Anterior cingulate cortex (tissue), 58 donors: ENCODE measurements at places on chromosomes 5 and 9.
A peak's percentile ranks its signal among the peaks of the same experiment; 100 is the strongest.

- no peak for DNase-seq
Observed at GRCh38 chr9:27747450-27747849, 174.2 kb upstream of the C9orf72 start.

DNA sequence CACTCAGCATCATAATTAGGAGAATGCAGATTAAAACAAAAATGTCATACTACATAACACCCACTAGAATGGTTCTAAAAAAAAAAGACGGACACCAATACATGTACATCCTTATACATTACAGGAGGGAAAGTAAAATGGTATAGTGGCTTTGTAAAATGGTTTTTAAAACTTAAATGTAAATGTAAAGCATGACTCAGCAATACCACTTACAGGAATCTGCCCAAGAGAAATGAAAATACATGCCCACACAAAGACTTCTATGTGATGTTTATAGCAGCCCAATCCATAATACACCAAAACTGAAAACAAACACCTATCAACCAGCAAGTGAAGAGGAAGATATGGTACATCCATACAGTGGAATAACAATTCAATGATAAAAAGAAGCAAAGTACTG lies 939.1 kb upstream of the ACO1 start:
- DNase-seq, result no peak

- no peak for DNase-seq
Observed at GRCh38 chr9:21853414-21853813, 51.0 kb downstream of the MTAP start.

- DNase-seq, result peak; percentile 25
Observed at GRCh38 chr9:110579862-110580219, 300 bp upstream of the SVEP1 start.

DNA sequence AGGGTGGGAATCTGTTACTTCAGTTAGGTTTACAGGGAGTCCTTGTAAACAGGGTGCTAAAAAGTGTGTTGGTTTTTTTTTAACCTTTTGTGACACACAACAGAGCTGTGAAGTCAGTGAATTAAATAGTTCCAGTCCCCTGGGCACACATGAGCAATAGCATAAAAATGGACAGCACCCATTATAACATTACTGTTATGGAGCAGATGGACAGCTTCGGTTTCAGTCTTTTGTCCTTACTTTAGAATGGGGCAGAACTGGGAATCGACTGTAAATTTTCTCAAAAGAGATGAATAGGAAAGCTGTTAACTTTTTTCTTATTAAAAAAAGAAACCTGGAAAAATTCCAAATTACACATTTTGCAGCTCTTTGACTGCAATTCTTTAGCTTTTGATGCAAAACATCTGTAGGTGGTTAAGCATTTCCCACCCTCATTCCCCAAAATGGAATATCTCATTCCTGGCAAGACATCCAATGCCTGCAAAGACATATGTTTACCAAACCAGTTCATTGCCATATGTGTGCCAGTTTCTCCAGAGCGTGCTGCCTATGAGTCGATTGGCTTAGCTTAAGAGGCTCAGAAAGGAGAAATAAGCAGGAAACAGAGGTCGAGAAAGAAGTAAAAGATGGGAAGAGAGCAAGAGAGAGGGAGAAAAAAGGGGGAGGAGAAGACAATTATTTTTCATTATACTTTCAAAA lies 212.3 kb upstream of the TMEM161B start:
- DNase-seq, result no peak

DNA sequence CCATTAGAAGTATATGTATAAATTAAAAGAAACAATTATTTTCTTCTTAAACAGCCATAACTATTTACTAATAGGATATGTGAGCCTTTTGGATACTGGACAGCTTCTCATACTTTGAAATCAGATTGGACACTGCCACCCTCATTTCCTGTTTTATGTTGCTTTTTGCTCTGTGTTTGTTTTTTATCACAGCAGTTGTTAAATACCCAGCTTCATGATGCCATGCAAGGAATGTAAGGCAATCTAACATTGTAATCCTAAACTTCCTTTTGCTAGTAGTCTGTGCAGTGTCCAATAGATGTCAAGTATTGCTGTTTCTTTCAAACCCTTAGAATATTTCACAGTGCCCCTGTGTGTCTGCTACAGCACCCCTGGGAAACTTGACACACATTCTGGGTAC lies 56.2 kb downstream of the CNTLN start:
- DNase-seq, result no peak

GRCh38 chr5:113450462-113450861 lies 15.7 kb upstream of the TSSK1B start:
- DNase-seq, result no peak

GRCh38 chr5:73950441-73950873 lies 324.5 kb downstream of the ARHGEF28 start:
- DNase-seq, result no peak

- no peak for DNase-seq
Observed at GRCh38 chr5:14463629-14464028, 118.0 kb upstream of the OTULINL start.

DNA sequence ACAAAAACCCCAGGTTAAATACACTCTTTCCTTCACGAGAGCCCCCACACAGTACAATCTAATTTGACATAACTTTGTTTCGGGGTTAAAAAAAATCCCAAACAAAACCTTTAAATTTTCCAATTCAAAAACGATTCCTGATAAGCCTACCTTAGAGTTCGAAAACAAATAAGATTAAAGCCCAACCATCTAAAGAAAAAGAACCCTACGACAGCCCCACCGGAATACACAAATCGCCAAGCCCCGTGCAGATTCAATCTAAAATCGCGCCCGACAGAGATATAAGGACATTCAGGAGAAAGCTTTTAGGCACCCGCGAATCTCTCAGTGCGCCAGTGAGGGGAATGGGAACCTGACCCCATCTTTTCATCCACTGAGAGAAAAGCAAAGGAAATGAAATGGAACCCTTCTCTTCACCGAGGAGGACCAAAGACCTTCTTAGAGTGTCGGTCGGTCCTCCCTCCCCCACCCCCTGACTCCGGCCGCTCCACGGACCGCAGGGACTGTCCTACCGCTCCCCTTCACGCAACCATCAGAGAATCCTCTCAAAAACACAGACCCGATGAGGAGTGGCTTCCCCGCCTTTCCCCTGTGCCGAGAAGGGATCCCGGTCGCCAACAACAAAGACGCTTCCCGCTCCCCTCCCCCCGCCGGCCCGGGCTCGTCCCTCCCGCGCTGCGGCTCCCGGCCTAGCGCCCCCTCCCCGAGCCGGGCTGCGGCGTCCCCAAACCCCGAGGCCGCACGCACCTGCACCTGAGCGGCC lies 925 bp downstream of the ABHD17B start:
- peak; percentile 71 for DNase-seq

GRCh38 chr5:74301576-74301975 lies 339.0 kb downstream of the ENC1 start:
- DNase-seq, result no peak

DNA sequence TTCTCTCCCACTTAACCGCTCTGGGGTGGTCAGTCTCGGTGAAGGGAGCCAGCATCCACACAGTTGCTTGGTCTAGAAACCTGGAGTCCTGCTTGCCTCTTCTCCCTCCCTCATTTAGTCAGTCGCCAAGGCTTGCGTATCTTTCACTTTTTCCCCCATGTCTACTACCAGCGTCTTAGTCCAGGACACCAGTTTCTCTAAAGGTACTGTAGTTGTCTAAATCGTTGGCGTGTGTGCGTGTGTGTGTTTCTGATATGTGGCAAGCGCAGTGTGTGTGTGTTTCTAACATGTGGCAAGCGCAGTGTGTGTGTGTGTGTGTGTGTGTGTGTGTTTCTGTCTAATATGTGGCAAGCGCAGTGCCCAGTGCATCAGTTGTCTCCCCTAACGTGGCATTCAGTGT lies 641 bp downstream of the ATP6V1G1 start:
- DNase-seq, result no peak

GRCh38 chr9:108142504-108143201 lies 653.1 kb upstream of the KLF4 start:
- peak; percentile 76 for DNase-seq

GRCh38 chr5:81544351-81545018 lies 150.6 kb upstream of the ACOT12 start:
- DNase-seq, result no peak

GRCh38 chr9:131015112-131015511 lies 6.1 kb downstream of the LAMC3 start:
- DNase-seq, result no peak

GRCh38 chr9:109889456-109889855 lies 109.5 kb downstream of the PALM2AKAP2 start:
- DNase-seq, result no peak

GRCh38 chr9:111740739-111741138 lies 54.0 kb downstream of the SHOC1 start:
- DNase-seq, result no peak
